Activated CD8-positive, alpha-beta memory T cell treated with anti-CD3 and anti-CD28 coated beads for 4 hours (primary cell): ENCODE measurements at places on chromosomes 5 and 9.

- no peak for DNase-seq
These were observed 2.9 kb downstream of the MYORG start for GRCh38 chr9:34373749-34374148.

- DNase-seq: no peak
These were observed 41.3 kb downstream of the CAST start for GRCh38 chr5:96703384-96703920.

- no peak for DNase-seq
These were observed 14.0 kb downstream of the FGFR4 start for GRCh38 chr5:177100714-177101121.

DNA sequence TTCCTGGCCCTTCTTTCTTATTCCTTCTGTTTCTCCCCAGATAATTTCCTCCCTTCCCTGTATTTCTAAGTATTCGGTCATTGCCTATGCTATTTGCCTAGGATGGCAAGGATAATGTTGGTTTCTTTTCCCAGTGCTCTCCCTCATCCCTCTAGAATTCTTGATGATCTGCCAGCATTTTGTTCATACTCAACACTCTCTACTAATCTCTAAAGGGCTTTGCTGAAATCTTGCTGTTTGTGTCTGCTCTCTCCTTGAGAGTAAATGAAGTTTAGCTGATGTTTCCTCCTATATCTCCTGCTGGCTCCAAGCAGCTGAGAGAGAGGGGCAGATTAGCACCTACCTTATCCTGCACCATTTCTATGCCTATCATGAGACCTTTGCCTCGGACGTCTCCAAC lies 38.1 kb downstream of the AGXT2 start:
- no peak for DNase-seq

- no peak for DNase-seq
These were observed 27.7 kb downstream of the WDR36 start for GRCh38 chr5:111119856-111120255.

GRCh38 chr5:132488590-132488989 lies 2.0 kb downstream of the IRF1 start:
- no peak for DNase-seq

DNA sequence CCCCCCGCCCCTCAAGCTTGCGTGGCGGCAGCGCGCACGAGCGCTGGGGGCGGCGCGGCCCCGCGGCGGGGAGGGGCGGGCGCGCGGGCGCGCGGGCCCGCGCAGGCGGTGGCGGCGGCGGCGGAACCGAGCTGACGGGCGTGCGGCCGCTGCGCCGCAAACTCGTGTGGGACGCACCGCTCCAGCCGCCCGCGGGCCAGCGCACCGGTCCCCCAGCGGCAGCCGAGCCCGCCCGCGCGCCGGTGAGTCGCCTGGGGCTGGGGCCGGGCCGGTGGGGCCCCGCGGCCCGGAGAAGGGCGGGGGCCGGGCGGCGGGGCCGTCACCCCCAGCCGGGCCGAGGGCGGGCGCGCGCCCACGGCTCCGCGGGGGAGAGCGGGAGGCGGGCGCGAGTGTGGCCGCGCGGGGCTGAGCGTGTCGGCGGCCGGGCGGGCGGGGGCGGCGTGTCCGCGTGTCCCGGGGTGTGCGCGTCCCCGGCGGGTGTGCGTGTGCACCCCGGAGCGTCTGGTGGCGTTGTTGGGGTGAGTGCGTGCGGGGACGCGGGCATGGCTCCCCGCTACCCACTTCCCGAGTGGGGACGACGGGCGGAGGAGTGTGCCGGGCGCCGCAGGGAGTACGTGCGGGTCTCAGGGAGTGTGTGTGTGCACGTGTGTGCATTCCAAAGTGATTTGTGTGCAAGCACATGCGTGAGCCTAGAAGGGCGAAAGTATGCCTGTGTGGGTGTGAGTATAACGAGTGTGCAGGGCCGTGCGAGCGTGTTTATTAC lies at the start of gene NEK6:
Gene NEK6 (plus strand): TSS at position 106 of the 763 bp plus-strand sequence. CDS start 44,016 bp downstream, outside the sequence.
- DNase-seq: no peak

DNA sequence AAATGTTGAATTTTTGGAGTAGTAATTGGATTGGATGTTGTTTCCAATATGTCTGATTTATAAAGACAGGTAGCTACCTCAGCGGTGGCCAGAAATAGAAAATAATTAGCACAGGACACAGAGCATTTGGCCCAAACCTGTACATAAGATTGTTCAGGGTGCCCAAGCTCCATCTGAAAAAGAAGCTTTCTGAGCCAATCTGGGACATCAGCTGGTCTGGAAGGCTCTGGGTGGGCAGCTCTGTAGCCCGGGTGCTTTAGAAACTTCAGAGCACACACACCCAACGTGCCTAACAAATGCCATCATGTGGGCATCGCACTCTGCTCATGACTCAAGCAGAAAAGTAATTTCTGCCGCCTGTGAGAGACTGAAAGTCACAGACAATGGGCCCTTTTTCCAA lies 460.7 kb downstream of the ICE1 start:
- DNase-seq: no peak

DNA sequence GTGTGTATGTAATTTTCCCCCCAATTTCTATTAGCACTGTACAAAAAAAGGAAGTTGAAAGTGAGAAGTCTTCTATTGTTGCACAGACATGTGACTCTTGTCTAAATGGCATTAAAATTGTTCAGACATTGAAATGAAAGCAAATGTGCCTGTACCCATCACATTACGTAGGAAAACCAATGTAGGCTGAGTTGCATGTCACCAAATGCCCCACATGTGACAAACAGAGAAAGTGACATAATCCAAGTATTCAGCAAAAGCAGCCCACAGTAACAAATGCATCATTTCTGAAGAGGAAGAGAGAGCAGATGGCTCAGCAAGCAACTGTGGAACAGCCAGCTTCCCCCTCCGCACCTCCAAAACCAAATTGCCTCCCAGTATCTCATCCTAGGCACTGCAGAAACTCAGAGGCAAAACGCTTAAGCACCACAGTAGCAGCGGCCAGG lies 161.5 kb upstream of the NR4A3 start:
- no peak for DNase-seq

GRCh38 chr5:67045816-67046740 lies 150.5 kb downstream of the CD180 start:
- no peak for DNase-seq

DNA sequence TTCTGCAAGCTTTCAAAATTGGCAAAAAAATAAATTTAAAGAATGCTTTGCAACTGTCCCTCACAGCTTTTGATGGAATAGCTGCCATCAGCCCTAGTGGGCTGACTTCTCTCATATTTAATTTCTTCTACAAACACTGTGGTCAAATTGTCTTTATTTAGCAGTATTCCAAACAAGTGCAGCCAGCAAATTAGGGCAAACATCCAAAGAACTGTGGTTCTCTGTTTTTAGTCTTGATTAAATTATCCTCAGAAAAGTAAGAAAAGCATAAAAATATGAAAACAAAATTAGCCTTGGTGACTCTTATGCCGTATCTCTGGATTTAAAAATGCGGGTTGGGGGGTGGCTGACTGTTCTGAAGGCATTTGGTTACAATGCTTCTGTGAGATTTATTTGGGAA lies 95.8 kb upstream of the RETREG1 start:
- DNase-seq: no peak

- no peak for DNase-seq
These were observed 110.2 kb upstream of the SPIN1 start for GRCh38 chr9:88278036-88278435.
